CD4-positive, CD25-positive, alpha-beta regulatory T cell (primary cell): ENCODE measurements at places on chromosomes 5 and 9. TPM values are rescaled to one million over a fixed set of nuclear protein-coding genes. Genes with fewer than 3 reads are reported as not detected.
A peak's percentile ranks its signal among the peaks of the same experiment; 100 is the strongest.

DNA sequence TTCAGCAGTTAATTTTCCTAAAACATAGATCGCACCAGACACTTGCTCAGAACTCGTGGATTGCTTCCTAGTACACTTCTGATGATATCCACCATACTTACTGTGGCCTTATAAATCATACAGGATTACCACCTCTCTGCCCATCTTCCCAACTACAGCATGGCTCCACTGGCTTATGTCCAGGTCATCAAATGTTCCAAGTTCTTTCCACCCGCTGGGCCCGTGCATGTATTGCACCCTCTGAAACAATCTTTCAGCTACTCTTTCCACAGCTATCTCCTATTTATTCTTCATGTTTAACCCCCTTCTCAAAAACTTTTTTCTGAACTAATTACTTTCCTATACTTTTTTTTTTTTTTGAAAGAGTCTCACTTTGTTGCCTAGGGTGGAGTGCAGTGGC, 18.5 kb downstream of the FBXW2 start:
- H3K4me3 ChIP-seq: no peak overlapping the region
- DNase-seq: no peak
- H3K27ac ChIP-seq: no peak overlapping the region

DNA sequence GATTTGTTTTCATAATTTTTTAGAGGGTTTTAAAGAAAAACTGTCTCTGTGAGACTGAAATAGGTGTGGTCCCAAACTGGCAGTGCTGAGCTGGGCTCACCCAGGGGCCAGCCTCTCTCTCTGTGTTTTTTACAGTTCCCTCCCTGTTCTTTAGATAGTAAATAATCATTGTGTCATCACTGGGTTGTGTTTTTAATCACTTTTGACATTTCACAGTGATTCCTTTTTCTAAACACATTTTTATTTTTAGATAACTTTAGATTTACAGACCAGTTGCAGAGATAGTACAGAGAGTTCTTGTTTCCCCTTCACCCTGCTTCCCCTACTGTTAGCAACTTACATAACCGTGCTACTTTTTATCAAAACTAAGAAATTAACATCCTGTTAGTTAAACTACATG, 44.4 kb downstream of the MAP1B start:
- H3K27ac ChIP-seq: no peak overlapping the region
- H3K4me1 ChIP-seq: no peaks in the 10 kb centered on the region
- peak; percentile 20 for DNase-seq
- no peaks in the 10 kb centered on the region for H3K27me3 ChIP-seq

Gene FAM169A
- total RNA-seq: 7.4 TPM

GRCh38 chr9:70924895-70925547, 196.4 kb downstream of the TRPM3 start:
- DNase-seq: no peak
- H3K4me1 ChIP-seq: no peaks in the 10 kb centered on the region
- no peak overlapping the region for H3K4me3 ChIP-seq
- no peak overlapping the region for H3K27ac ChIP-seq
- no peaks in the 10 kb centered on the region for H3K27me3 ChIP-seq

Gene BAAT
- total RNA-seq: 0.15 TPM

GRCh38 chr9:120659209-120659608, 55.1 kb downstream of the MEGF9 start:
- DNase-seq: no peak
- no peak overlapping the region for H3K27ac ChIP-seq
- H3K4me1 ChIP-seq: no peaks in the 10 kb centered on the region
- no peaks in the 10 kb centered on the region for H3K27me3 ChIP-seq

- no peaks in the 10 kb centered on the region for H3K27me3 ChIP-seq
- no peaks in the 10 kb centered on the region for H3K36me3 ChIP-seq
- H3K27ac ChIP-seq: no peak overlapping the region
- H3K4me1 ChIP-seq: no peaks in the 10 kb centered on the region
- no peak for DNase-seq
Measured at GRCh38 chr9:35342221-35342958, 147.5 kb upstream of the RUSC2 start.

Gene CMYA5
- 0.10 TPM for total RNA-seq

Gene CARD6
- 2.8 TPM for total RNA-seq

GRCh38 chr5:57685516-57686255, 203.1 kb upstream of the ACTBL2 start:
- H3K27ac ChIP-seq: no peak overlapping the region
- H3K4me1 ChIP-seq: no peaks in the 10 kb centered on the region
- no peaks in the 10 kb centered on the region for H3K27me3 ChIP-seq
- no peaks in the 10 kb centered on the region for H3K36me3 ChIP-seq

DNA sequence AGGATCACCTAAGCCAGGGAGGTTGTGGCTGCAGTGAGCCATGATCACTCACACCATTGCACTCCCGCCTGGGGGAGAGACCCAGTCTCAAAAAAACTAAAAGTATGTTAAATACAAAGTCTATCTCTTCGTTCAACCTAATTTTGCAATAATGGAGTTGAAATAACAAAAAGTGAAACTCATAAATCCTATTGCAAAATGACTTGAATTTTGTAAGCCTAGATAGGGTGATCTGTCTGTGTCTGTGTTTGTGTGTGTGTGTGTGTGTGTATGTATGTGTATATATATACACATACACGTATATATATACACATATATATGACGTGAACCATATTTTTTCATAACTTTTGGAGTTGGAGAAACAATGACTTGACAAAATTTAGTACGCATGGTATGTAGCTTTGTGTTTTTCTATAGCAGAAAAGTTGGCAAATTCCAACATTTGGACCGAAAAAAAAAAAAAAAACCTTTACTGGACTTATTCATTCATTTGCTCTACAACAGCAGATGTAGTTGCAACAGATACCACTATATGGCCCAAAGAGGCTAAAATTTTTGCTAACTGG, 76.9 kb upstream of the CDH6 start:
- no peak overlapping the region for H3K4me3 ChIP-seq
- H3K27ac ChIP-seq: no peak overlapping the region
- H3K4me1 ChIP-seq: no peaks in the 10 kb centered on the region
- no peaks in the 10 kb centered on the region for H3K36me3 ChIP-seq
- no peaks in the 10 kb centered on the region for H3K27me3 ChIP-seq
- DNase-seq: no peak

DNA sequence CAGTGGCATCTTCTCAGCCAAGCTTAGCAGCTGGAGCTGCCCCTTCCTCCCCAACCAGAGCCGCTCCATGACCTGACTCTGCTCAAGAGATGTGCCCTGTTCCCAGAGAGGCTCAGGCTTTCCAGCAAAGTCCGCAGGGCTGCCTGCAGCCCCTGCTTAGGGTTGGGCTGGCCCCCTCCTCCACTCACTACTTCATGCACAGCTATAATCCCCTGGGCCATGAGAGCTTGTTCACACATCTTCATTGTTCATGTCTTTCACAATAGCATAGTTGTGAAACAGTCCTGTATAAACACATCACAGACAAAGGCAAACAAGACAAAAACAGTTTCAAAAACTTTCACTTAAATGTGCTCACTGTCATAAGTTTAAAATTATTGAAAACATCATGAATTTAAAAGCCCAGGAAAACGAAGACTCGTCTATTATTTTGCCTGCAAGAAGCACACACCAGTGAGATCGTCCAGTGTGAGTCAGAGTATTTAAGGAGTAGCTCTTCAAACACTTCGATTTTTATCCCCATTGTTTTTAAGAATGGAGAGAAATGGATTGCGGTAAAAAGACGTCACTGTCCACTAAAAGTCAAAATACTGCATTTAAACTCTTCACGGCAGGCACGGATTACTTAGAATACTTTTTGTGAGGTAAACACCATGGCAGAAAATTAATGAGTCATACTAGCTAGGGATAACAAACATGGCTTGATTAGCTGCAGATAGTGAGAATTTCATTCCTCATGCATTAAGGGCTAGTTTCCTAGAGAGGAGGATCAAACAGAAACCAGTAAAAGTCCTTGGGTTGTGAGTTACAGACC, 40.7 kb upstream of the S1PR3 start:
- no peaks in the 10 kb centered on the region for H3K4me1 ChIP-seq
- H3K27me3 ChIP-seq: no peaks in the 10 kb centered on the region
- H3K36me3 ChIP-seq: no peaks in the 10 kb centered on the region
- H3K4me3 ChIP-seq: no peak overlapping the region
- no peak for DNase-seq

GRCh38 chr9:134948149-134948548, 30.4 kb upstream of the FCN1 start:
- H3K4me1 ChIP-seq: no peaks in the 10 kb centered on the region
- DNase-seq: no peak
- no peak overlapping the region for H3K27ac ChIP-seq
- H3K27me3 ChIP-seq: no peaks in the 10 kb centered on the region
- H3K36me3 ChIP-seq: no peaks in the 10 kb centered on the region
- H3K4me3 ChIP-seq: no peak overlapping the region

Gene UBE2QL1
- not detected for total RNA-seq

DNA sequence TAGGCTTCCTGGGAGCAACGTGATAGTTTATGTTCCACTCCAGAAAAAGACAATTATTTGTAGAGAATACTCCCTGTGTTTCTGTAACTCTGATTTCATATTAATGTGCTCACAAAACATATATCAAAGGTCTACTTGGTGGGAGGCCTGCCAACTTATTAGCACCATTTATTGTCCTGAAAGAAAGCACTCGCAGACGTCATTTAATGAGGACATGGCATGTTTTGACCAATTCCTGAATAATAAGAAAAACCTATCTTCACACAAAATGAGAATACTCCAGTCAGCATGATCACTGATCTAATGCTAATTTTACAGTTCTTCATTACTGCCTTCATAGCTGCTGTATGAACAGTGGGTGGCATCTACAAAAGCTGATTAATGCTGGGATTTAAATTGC, 46.4 kb upstream of the RASEF start:
- H3K27ac ChIP-seq: no peak overlapping the region
- H3K4me3 ChIP-seq: no peak overlapping the region
- no peak for DNase-seq
- no peaks in the 10 kb centered on the region for H3K4me1 ChIP-seq
- H3K27me3 ChIP-seq: no peaks in the 10 kb centered on the region

DNA sequence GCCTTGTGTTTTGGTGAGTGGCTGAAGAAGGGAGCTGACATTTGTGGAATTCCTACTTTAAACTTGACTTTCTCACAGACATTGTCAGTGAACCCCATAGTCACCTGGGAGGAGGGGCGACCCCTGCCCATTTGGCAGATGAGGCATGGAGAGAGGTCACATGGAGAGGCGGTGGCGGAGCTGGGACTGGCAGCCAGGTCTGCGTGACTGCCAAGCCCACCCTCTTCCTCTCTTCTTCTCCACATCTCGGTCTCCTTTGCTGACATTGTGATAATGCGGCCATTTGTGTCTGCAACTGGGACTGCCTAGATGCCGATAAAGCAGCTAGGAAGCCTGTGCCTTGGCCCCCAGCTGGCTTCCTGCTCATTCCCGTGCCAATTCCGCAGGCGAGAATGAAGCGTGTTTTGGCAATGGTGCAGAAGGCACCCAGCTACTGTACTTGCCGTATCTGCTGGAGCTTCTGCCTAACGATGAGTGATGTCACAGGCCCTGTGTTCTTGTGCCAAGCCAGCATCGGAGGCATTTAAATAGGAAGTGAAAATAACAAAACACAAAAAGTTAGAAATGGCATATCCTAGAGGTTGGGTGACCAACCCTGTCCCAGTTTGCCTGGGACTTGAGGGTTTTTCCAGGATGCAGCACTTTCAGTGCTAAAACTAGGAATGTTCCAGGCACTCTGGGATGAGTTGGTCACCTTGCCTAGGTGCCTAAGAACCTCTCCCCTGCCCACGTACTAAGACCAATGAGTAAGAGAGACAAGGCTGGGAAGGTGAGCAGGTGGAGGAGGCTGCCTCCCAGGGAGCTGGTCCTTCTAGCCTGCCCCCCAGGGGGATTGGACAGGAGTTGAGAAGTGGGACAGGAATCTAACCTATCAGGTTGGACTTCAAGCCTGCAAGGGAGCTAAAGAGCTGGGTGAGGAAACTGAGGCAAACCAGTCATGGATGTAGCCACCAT, 23.6 kb downstream of the OLFML2A start:
- H3K27me3 ChIP-seq: no peaks in the 10 kb centered on the region
- H3K4me3 ChIP-seq: no peak overlapping the region
- no peaks in the 10 kb centered on the region for H3K36me3 ChIP-seq
- no peaks in the 10 kb centered on the region for H3K4me1 ChIP-seq
- no peak for DNase-seq
- H3K27ac ChIP-seq: no peak overlapping the region

GRCh38 chr9:89766991-89767390, 162.2 kb downstream of the GADD45G start:
- H3K4me3 ChIP-seq: no peak overlapping the region
- no peaks in the 10 kb centered on the region for H3K36me3 ChIP-seq

DNA sequence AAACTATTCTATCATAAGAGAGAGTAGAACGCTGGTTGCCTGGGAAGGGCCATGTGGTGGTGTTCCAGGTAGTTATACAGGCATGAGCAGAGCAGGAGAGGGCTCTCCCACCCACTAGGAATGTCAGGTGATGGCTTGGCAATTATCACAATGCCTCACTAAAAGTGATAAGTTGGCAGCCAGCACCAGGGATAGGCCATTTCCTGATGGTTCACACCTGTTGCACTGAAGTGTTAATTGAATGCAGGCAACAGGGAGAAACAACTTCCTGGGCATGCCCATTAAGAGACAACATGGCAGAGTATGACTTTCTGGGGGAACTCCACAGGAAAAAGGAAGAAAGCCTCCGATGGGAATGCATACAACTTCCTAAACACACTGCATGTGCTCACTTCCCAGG, 593.2 kb downstream of the ELAVL2 start:
- no peak overlapping the region for H3K4me3 ChIP-seq
- H3K27me3 ChIP-seq: no peaks in the 10 kb centered on the region
- H3K27ac ChIP-seq: no peak overlapping the region
- no peaks in the 10 kb centered on the region for H3K36me3 ChIP-seq
- no peaks in the 10 kb centered on the region for H3K4me1 ChIP-seq
- no peak for DNase-seq

GRCh38 chr5:31096238-31096865, 97.1 kb upstream of the CDH6 start:
- H3K36me3 ChIP-seq: no peaks in the 10 kb centered on the region
- no peak overlapping the region for H3K4me3 ChIP-seq
- no peaks in the 10 kb centered on the region for H3K4me1 ChIP-seq
- no peak overlapping the region for H3K27ac ChIP-seq
- H3K27me3 ChIP-seq: no peaks in the 10 kb centered on the region

DNA sequence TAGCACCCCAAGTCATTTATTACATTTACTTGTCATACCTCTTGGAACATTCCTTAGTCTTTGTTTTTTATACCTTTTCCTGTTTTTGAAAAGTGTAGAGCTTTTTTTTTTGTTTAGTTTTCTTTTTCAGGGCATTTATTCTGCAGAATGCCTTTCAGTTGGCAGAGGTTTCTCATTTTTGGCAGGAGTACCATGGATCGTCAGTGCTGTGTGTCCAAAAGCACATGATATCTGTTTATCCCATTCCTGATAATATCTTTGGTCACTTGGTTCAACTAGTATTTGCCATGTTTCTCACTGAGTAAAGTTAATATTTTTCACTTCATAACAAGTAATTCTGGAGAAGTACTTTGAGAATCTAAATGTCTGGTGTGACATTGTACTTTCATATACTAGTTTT, 10.7 kb downstream of the OGN start:
- no peaks in the 10 kb centered on the region for H3K4me1 ChIP-seq
- no peak for DNase-seq
- H3K27me3 ChIP-seq: no peaks in the 10 kb centered on the region

Gene PTGS1
- total RNA-seq: 9.2 TPM

GRCh38 chr5:45109636-45110035, 300.9 kb downstream of the MRPS30 start:
- no peak for DNase-seq
- no peak overlapping the region for H3K4me3 ChIP-seq
- no peaks in the 10 kb centered on the region for H3K4me1 ChIP-seq
- no peaks in the 10 kb centered on the region for H3K36me3 ChIP-seq
- H3K27ac ChIP-seq: no peak overlapping the region
